ENCODE measurements at places on chromosomes 2 and 18.
A peak's percentile ranks its signal among the peaks of the same experiment; 100 is the strongest.

DNA sequence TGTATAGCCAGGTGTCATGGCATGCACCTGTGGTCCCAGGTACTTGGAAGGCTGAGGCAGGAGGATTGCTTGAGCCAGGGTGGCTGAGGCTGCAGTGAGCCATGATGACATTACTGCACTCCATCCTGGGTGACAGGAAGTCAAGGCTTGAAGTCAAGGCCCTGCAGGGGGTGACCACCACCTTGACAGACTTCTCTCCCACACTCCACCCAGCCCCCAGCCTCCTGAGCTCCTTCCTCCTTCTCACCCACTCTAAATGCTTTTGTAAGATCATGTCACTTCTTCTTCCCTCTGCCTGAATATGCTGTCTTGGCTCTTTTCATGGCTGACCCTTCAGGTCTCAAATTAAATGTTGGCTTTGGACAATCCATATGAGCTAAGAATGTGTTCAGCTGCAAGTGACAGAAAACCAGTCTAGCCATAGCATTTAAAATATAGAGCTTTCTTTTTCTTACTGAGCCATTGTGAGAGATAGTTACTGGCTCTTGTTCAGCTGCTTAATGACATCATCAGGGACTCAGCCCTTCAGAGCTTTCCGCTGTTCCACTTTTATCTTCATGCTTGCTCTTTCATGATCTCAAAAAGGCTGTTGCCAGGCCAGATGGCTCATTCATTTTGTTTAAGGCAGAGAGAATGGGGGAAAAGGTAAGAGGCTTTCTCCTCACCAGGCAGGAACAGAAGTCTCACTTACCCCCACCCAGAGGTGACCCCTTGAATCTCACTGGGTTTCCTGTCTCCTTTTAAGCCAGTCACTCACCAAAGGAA is 36.7 kb upstream of the TTC39C start:
- no peak for DNase-seq

DNA sequence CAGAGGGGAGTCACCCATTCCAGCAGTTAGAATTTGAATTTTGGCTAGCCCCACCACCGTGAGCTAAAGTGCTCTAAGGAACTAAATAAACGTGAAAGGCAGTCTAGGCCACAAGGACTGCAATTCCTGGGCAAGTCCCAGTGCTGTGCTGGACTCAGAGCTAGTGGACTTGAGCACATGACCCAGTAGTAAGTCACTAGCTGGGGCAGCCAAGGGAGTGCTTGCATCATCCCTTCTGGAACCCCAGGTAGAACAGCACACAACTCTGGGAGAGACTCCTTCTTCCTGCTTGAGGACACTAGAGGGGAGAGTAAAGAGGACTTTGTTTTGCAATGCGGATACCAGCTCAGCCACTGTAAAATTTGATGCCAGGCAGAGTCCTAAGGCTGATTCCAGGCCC is 672.2 kb downstream of the CPS1 start:
- no peak for DNase-seq

- peak; percentile 4 for DNase-seq
Measured at GRCh38 chr2:177030451-177031105, 182.0 kb upstream of the HNRNPA3 start.

GRCh38 chr2:98028931-98029717 is 33.4 kb upstream of the TMEM131 start:
- DNase-seq, result no peak

DNA sequence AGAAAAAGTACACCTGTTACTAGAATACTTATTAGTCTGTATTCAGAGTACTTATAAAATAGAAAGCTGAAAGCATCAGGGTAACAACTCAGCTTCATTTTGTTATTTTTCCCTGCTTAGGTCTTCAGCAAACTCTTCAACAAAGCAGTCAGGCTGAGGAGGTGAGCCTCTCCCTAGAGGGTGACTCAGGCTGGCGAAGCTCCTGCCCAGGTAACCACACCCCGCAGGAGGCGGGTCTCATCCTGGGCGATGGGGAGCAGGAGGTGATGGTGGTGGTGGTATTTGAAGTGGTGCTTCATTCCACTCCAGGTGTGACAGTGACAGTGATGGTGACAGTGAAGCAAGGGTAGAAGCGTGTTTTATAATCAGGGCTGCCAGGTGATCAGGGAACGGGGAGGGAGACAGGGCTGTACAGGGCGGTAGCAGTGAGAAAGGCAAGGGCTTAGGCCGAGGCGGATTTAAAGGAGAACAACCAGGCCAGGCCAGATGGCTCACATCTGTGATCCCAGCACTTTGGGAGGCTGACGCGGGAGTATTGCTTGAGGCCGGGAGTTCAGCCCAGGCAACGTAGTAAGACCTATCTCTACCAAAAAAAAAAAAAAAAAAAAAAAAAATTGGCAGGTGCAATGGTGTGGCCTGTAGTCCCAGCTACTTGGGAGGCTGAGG is 127.1 kb downstream of the SOCS6 start:
- no peak for DNase-seq

DNA sequence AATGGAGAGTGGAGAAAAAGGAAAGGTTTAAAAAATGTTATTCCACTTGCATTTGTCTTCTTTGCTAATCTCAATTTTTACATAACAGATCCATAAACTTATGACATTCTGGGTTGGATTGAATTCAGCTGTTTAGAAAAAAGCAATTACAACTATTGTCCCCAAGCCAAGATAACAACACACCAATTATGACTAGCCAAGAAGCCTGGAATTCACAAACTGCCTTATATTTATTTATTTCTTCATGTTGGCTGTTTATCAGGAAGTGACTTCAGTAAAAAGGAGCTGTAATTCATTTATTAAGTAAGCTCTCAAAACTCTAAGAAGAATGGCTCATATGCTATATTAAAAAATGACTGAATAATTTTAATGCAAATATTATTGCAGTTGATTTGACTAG is 137.4 kb downstream of the CALCRL start:
- DNase-seq, result no peak

DNA sequence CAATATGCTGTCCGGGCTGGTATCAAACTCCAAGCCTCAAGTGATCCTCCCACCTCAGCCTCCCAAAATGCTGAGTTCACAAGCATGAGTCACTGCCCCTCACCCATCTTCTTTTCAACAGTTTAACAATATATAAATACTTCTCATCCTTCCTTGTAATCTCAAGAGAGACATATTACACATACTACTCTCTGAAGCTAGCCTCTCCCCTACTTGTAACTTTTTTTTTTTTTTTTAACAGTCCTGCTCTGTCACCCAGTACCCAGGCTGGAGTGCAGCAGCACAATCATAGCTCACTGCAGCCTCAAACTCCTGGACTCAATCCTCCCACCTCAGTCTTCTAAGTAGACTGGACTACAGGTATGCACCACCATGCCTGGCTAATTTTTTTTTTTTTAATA is 5.7 kb downstream of the GFPT1 start:
- no peak for DNase-seq

DNA sequence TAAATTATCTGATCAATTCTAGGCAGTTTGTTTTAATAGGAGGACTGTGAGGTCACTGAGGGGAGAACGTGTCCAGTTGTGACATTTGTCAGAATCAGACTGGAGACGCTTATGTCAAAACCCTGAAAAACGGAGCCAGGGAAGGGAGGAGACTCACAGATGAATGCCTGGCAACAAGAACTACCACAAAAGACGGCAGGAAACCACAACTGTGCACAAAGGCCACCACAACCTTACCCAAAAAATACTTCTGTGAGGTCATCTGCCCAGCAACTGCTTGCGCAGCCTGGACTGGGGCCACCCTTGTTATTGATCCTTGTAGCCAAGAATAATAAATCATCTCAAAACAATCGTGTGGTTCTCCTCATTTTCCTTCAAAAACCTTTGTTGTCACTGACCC is 173.0 kb upstream of the ALKAL2 start:
- DNase-seq, result no peak

GRCh38 chr18:48825101-48825745 is 125.5 kb downstream of the SMAD7 start:
- peak; percentile 45 for DNase-seq

DNA sequence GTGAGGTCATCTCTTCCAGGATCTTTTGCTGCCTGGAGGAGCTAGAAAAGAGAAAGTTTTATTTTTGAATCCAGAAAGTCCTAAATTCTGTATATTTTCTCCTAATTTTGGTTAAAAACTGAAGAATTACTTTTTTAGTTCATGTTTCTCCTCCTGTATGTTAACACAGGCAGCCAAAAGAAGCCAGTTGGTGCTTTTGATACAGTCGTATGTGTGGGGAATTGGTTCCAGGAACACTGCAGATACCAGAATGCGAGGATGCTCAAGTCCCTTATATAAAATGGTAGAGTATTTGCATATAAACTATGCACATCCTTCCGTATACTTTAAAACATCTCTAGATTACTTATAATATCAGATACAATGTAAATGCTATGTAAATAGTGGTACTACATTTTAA is 22.6 kb upstream of the ADAM23 start:
- DNase-seq, result no peak

GRCh38 chr2:3952866-3953516 is 249.6 kb downstream of the DCDC2C start:
- no peak for DNase-seq

DNA sequence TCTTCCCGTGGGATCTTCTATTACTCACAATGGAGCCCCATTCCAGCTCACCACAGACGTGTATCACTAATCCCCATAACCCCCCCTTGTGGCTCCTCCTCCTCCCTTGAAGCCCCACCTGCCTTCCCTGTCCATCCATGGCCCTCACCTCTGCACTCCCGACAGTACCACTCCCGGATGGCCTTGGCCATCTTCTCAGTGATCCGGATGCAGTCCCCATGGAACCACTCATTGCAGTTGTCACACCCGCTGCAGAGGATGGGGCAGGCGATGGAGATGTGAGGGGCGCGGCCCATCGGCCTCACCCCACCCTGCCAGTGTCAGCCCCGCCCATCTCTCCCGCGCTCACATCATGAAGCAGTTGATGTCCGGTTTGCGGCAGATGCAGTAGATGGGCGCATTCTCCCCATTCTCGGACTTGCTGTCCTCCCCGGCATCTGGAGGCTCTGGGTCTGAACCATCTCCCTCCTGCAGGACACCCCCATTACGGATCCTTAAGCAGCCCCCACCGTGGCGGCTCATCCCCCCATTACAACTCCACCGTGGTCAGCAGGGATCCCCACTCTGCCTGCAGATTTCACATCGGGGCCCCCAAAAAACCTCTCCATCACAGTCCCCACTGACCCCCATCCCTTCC is 983 bp downstream of the CXXC1 start:
- DNase-seq, result peak; percentile 37

DNA sequence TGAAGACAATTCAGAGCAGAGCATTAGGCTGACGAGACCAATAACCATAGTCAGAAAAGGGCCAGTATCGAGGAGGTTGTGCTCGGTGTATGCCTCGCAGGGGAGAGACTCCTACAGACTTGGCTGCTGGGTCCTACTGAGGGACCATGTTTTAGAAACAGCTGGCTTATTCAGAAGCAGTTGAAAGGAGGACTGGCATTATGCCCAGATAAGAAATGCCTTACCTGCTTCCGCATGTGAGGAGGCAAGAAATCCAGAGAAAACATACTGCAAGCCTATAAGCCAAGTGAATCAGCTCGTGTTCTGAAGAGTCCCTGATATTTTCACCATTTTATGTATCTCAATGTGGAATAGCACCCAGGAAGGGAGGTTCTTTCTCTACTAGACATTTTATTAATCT is 434.7 kb downstream of the GRB14 start:
- no peak for DNase-seq

DNA sequence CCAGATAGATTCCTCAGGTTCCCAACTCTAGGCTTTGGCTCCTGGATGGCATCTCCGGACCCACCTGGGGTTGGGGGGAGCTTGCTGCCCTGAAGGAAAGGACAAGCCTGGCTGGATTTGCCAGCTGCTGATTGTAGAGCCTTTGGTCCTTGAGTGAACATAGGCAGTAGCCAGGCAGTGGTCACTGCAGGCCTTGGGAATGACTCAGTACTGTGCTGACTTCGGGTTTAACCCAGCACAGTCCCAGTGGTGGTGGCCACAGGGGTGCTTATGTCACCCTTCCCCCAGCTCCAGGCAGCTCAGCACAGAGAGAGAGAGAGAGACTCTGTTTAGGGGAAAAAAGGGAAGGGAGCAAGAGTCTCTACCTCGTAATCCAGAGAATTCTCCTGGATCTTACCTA is 27.7 kb upstream of the ACTR2 start:
- DNase-seq, result no peak

GRCh38 chr18:61388010-61388409 is 54.8 kb downstream of the CDH20 start:
- no peak for DNase-seq

- DNase-seq, result no peak
Measured at GRCh38 chr18:55137602-55138001, 178.3 kb upstream of the CCDC68 start.

DNA sequence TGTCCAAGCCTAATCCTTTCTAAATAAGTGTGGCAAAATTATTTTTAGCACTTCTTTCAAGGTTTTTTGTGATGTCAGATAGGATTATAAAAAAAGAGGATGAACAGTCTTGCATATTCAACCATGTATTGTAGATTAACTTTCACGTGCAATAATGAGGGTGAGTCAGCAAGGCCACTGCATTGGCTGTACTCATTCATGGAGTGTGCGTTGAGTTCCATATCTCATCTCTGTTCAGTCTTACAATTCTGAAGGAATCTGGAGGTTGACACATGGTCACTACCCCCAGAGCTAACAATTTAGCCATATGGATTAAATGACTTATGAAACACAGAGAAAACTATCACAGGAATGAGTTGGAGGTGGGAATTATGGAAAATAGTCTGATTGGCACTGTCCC is 810.5 kb downstream of the SLC4A3 start:
- DNase-seq, result no peak

GRCh38 chr2:226981791-226982326 is 146.0 kb downstream of the RHBDD1 start:
- DNase-seq, result no peak

GRCh38 chr18:8176554-8176953 is 432.7 kb upstream of the RAB12 start:
- peak; percentile 97 for DNase-seq

GRCh38 chr2:22199994-22200393 is 1076.2 kb downstream of the TDRD15 start:
- DNase-seq, result no peak

DNA sequence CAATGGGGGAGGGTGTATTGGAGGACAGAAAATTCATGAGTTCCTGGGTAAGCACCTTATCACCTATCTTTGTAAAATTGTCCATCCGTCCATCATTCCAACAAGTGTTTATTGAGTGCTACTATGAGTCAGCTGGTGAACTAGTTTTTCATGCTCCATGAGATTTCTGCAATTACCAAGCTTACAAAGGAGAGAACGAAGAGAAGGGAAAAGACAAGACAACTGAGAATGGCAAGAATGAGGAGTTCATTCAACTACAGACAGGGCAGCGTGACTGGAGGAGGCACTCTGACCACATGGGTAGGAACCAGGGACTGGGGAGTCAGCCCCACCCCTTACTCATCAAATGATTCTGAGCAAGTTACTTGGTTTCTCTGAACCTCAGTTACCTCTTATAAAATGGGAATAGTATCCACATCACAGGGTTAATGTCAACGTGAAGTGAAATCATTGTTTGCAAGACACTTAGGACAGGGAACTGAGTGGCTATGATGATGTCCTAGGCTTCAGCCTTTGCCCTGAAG is 18.6 kb upstream of the TXNDC2 start:
- no peak for DNase-seq

DNA sequence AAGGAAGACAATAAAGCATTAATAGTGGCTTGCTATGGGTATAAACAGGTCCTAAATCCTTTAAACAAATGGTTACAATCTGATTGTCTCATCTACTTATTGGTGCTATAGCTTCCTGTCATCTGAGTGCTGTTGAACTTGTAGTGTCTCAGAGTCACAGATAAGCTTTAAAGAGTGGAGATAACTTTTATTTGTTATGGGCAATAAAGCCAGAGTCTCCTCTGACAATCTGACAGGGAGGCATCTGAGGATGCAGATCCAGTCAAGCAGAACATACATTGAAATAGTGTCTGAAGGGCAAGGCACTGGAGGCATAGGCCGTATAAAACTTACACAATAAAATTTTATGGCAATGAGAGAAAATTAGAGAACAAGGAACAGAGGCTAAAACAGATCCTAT is 1132.4 kb upstream of the CDH2 start:
- DNase-seq, result no peak
